ENCODE measurements at places on chromosomes 1 and 21.

DNA sequence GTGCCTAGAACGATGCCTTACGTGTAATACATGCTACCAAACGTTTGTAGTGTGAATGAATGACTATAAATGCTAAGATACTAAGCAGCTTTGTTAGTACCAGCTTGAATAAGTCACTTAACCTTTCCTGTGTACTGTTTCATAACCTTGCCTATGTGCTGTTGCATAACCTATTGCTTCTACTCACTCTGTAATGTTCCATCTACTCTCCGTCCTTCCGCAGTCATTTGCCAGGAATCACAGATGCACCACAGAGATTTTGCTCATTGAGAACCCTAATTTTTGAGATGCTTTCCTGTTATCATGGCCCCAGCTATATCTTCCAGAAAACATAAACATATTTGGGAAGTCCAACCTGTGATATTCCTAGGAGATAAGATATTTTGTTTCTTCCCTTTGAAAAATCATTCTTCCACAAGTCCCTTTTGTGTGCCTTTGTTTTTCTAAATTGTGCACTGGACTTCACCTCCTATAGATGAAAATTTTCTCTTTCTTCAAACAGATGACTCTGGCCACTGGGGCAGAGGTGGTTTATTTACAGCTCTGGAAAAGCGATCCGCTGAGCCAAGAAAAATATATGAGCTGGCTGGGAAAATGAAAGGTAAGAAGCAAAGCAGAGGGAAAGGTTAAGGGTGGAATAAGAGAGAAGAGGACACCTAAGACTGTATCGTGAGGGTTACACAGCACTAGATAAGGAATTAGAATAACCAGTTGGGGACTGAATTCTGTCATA is 44.8 kb downstream of the CHD1L start:
- no peak for DNase-seq

DNA sequence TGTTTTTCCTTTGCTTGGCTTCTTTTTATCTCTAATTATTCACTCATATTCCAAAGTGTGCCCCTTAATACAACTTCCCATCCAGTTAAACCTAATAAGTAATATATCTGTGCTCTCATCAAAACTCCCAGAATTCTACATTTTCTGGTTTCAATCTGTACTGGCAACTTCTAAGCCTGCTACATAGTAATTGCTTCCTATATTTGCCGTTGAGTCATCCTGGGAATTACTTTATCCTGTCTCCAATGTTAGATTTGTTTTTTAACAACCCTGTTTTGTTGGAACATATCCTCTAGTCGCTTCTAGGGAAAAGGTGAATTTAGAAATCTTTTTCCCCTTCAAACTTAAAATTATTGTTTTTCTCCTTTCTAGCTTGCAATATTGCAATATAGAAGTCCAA is 620.5 kb upstream of the PKN2 start:
- peak; percentile 45 for DNase-seq

- peak; percentile 55 for DNase-seq
These were observed 36.6 kb downstream of the RABIF start for GRCh38 chr1:202852163-202852904.

DNA sequence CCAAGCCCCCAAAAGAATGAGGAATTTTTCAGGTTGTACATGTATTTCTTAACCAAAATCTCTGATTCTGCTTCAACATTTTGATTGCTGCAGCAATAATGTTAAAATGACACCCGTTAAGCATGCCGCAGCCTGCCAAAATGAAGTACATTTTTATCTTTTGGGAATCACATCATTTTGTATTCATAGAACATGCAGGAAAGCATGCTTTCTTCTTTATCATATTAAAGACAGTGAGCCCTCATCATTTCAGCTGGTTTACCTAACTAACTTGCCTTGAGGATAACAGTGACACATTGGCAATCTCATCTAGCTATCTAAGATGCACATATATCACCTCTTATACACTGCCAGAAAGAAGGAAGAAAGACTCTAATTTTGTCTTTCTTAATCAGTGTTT is 299.2 kb downstream of the LTN1 start:
- DNase-seq = no peak
